Activated T-helper 1 cell treated with Interleukin-2 at 50 U/mL for 16 hours (primary cell): ENCODE measurements at places on chromosomes 3 and 15.

- DNase-seq = no peak
Observed at GRCh38 chr3:145648396-145648795, 512.6 kb downstream of the PLOD2 start.

DNA sequence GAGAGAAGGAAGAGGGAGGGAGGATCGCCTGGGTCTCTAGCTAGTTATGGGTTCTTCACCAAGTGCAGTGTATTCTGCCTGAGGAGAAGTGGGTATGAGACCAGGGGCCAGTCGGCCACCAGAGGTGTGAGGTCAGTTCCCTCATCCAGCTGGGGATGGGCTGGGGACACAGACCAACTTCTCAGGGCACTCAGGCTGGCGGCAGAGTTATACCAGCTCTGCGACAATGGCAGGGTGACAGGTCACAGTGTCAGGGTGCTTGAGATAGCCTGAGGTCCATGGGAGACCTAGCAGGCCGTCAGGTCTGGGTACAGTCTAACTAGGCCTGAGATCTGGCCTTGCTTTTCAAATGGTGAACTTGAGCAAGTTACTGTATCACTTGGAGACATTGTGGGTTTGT lies 31.4 kb upstream of the PLXNA1 start:
- no peak for DNase-seq

DNA sequence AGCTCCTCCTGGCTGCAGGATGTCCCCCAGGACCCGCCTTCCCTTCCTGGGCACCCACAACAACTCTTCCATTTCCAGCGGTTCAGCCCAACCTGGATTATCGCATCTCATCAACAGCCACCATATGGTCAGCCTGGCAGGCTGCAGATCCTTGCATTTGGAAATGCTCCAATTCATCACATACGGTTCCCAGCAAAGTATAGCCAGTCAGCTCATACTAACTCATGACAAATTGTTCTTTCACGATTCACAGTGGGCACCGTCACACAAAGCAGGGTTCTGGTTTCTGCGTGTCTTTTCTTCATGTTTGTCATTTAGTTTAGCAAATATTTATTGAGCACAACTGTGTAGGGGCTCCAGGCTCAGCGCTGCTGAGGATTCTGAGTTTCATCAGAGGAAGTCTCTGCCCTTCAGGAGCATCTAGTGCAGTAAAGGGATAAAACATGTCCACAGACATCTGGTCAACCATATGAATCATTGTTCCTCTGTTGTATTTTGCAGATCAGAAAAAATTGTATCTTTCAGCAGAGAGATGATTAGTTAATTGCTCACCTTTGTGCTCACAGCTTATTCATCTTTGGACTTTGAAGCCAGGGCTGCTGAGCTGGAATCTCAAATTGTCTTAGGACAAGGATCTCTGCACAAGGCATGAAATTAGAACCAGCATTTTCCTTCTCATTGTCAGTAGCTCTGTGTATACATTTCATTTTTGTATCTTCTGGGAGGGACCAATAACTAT lies 125.1 kb downstream of the GABRG3 start:
- no peak for DNase-seq

GRCh38 chr15:37102305-37103162 lies 2.2 kb upstream of the MEIS2 start:
- no peak for DNase-seq

DNA sequence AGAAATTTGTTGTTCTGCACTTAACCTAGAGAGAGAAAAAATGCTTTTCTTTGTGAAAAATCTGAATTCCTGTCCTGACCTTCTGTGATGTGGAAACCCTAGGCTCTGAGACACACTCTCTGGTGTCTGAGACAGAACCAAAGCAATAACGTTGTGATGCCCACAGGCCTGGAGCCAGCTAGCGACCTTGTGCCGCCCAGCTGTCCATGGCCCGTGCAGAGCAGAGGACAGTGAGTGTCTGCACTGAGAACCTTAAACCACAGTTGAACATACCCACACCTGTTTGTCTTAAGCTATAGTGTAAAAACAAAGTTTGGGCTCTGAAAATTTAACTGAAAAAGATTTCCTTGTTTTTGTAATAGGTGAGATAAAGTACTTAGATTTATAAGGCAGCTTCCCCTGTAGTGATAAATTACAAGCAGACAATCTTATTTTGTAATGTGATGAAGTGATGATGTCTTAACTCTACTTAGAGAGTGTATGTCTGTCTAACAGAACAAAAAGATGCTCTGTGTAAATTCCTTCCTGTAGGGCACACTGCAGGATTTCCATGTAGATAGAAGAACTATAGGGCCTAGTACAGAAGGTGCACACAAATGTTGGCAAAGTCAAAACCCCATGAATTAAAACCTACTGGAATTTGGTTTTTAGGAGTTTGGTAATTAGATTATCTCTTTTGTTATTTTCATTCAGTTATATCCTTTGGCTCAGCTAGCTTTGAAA lies 62.7 kb downstream of the SNRK start:
- no peak for DNase-seq

GRCh38 chr3:6229778-6230410 lies 631.0 kb upstream of the GRM7 start:
- DNase-seq = no peak

DNA sequence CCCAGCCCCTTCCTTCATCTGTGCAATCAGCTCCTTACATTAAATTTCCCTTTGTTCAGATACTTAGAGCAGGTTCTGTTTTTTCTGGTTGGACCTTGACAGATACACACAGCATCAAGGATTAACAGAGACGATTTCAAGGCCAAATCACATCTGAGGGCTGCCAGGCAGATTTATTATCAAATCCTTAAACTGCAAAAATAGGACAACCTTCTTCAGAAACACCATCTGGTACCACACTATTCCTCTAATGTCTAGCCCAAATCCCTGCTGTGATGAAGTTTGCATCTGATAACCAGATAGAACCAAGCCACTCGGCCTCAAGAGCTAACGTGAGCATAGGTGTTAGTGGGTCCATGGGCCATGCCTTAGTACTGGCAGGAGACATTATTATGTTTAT lies 250.7 kb upstream of the PROK2 start:
- no peak for DNase-seq

- no peak for DNase-seq
Observed at GRCh38 chr3:188067932-188068331, 86.0 kb upstream of the LPP start.

DNA sequence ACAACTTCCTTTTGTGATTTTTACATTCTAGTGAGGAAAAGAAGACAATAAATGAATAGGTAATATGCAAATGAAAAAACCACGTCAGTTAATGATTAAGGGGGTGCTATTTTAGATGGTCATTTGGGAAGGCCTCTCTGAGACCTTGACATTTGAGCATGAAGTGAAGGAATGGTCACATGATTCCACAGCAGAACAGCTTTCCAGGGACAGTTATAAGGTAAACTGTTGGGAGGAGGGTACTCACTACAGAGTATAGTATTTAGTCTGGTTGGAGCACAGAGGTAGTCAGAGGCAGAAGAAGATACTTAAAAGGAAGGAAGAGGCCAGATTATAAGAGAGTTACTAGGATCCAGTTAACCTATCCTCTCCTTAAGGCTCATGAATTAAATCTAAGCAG lies 246.5 kb downstream of the STAG1 start:
- DNase-seq = no peak

GRCh38 chr15:78247911-78248310 lies 13.5 kb upstream of the ACSBG1 start:
- no peak for DNase-seq

DNA sequence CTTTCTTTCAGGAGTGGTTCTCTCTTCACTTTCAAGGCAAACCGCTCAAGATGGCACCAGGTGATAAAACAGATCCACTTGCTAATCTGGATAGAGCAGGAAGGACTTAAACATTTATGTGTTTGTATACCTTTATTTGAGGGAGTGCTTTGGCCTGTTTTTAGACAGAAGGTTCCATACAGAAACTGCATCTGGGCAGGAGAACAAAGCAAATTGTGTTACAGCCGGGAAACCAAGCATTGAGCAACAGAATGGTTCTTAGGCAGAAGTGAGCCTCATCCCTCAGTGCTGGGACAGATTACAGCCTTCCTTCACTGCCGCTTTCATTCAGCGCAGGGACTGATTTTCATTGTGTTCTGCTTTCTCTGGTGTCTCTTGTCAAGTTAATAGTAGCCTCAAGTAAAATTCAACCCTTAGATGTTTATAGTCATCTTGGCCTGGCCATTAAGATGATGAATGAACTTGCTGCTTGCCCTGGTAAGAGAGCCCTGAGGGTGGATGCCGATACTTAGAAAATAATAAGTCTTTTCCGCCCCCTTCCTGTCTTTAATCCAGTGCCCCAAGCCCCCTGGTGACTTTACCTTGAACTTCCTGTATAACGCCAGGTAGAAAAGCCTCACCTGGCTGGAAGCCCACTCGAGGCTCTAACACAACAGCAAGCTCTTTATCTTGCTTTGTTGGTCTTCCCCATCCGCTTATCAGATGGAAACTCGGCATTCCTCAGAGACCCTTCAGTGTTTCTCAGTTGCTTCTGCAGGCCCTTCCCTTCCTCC lies 168.0 kb upstream of the CTDSPL start:
- DNase-seq = no peak

DNA sequence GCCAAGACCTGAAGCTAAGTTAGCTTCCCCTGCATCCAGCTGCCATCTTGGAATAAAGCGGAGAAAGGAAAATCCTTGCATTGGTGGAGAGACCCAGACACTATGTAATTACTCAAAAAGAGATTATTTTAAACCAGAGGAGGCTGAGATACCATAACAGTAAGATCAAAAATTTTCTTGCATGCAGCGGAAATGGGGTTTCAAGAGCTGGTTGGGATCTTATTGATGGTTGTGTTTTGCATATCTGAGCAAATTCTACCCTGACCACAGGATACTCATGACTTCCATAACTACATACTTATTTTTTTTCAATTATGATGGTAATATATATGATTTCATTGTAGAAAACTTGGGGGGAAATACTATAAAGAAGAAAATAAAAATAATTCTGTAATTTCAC lies 17.5 kb downstream of the TMEM158 start:
- no peak for DNase-seq

DNA sequence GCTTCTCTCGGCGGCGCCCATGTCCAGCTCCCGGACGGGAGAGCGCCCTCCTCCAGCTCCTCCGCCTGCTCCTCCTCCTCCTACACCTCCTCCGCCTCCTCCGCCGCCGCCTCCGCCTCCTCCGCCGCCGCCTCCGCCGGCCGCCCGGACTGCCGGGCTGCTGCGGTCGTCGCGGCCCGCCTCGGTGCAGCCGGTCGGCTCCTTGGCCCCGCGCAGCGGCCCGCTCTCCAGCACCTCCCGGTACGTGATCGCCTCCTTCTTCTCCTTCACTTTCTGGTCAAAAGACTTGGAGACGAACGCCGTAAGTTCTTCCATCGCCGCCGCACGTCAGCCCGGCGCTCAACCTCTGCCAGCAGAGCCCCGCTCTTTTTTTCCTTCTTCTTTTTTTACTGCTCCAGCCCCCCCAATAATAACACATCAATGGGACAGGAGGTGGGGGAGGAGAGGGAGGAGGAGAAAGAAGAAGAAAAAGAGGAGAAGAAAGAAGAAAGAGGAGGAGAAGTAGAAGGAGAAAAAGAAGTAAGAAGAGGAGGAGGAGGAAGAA lies 438 bp downstream of the SHOX2 start:
- no peak for DNase-seq

DNA sequence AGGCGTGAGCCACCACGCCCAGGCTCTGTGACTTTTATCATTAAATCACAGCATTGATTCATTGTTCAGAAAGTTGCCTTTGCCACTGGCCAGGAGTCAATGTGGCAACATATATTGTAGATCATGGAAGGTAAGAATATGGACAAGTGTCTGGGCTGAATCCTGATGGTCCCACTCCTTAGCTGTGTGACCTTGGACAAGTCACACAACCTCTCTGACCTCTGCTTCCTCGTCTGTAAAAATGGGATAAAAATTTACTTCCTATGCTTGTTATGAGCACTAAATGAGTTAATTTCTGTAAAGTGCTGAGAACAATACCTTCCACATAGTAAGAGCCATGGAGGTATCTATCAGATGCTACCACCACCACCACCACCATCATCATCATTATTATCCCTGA lies 103.5 kb upstream of the RAD18 start:
- no peak for DNase-seq

DNA sequence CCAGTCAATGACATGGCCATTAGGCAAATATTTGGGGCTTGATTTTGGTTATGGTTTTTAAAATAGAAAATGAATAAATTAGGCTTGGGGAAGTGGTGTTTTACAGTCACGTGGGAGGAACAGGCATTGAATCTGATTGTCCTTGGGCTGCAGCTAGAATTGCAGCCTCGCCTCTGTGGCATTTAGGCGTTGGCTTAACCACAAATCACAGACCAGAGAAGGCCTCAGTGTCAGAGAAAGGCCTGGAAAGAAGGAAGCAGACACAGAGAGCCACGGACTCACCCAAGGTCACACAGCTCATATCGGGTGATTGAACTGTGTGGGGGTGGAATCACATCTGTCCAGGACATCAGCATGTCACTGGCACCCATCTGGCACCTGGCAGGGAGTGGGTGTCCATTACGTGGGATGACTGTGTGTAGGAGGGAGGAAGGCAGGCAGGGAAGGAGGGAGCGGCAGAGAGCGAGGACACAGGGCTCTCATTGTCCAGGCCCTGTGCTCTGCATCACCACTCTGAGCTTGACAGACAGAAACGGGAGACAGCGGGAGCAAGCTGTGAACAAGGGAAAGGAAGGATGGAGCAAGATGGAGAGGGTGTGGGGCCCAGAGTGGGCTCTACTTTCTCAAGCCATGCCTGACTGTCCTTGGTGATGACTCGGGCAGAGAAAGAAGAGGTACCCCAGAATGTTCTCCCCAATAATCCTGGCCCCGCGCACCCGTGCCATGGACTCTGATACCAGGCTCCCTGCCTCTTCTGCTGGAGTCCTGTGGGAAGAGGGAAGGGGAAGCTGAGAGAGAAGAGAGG lies 186.4 kb downstream of the FAM43A start:
- no peak for DNase-seq

DNA sequence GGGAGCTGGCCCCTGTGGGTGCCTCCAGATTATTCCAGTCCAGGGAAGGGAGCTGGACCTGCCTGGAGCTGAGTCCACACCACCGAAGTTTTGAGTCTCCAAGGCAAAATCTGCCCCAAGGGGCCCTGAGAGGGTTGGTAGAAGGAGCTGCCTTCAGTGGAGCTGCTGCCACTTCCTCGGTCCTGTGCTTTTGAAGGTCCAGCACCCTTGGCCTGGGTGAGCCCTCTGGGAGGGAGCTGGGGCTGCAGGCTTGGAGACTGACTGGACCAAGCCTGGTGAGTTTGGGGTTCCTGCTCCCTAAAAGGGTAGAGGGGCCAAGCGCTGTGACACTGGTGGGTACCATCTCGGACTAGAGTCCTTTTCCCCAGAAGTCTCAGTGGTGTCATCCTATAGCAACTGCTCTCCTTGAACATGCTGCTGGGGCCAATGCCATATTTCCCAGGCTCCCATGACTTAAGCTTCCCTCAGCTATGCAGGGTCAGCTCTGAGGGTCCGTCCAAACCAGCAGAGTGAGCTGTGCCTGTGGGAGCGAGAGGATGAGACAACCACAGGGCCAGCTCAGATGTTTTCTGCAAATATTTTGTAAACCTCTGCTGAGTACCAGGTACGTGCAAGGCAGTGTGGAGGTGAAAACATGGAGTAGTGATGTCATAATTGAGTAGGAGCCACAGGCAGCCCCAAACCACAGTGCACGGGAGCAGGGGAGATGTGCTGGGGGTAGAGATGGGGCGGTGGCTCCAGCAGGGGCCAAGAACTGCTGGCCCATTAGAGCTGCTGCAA lies 96.0 kb downstream of the ABHD5 start:
- DNase-seq = no peak
